BJ (cell line): ENCODE measurements at places on chromosomes 5 and 9. TPM values are rescaled to one million over a fixed set of nuclear protein-coding genes. Genes with fewer than 3 reads are reported as not detected.

Gene ZNF462
- polyA plus RNA-seq = 3.1 and 3.5 TPM in 2 replicates

Gene C9
- not detected in 2 replicates for polyA plus RNA-seq

Gene APBA1
- polyA plus RNA-seq = 4.6 and 4.8 TPM in 2 replicates

Gene NUTM2G
- not detected in 2 replicates for polyA plus RNA-seq

Gene TAS2R1
- polyA plus RNA-seq = 0.06 and 0.54 TPM in 2 replicates

Gene DTWD2
- polyA plus RNA-seq = 1.8 and 3.3 TPM in 2 replicates

Gene GRXCR2
- polyA plus RNA-seq = not detected in 2 replicates

Gene PKN3
- polyA plus RNA-seq = 2.8 and 3.4 TPM in 2 replicates

Gene SCGB3A2
- polyA plus RNA-seq = not detected in 2 replicates

Gene SPAG8
- polyA plus RNA-seq = 0.50 and 0.85 TPM in 2 replicates

Gene PTGER4
- 0.28 and 0.44 TPM in 2 replicates for polyA plus RNA-seq

Gene ELOVL7
- polyA plus RNA-seq = 0.02 and 0.05 TPM in 2 replicates

Gene AKNA
- 6.3 and 11.8 TPM in 2 replicates for polyA plus RNA-seq

Gene WHRN
- polyA plus RNA-seq = 0.61 and 1.5 TPM in 2 replicates
